ENCODE measurements at places on chromosomes 7 and 10. TPM values are rescaled to one million over a fixed set of nuclear protein-coding genes. Genes with fewer than 3 reads are reported as not detected.
A peak's percentile ranks its signal among the peaks of the same experiment; 100 is the strongest.

- peaks cover 82% of the 10 kb centered on the region for H3K4me1 ChIP-seq
- H3K27me3 ChIP-seq, result no peaks in the 10 kb centered on the region
- H3K27ac ChIP-seq, result peak overlapping the region; percentile 86
- peak; percentile 43 for DNase-seq
- peak overlapping the region; percentile 58 for H3K4me3 ChIP-seq
These were observed 15.9 kb downstream of the ITPRIP start for GRCh38 chr10:104322416-104322782.

DNA sequence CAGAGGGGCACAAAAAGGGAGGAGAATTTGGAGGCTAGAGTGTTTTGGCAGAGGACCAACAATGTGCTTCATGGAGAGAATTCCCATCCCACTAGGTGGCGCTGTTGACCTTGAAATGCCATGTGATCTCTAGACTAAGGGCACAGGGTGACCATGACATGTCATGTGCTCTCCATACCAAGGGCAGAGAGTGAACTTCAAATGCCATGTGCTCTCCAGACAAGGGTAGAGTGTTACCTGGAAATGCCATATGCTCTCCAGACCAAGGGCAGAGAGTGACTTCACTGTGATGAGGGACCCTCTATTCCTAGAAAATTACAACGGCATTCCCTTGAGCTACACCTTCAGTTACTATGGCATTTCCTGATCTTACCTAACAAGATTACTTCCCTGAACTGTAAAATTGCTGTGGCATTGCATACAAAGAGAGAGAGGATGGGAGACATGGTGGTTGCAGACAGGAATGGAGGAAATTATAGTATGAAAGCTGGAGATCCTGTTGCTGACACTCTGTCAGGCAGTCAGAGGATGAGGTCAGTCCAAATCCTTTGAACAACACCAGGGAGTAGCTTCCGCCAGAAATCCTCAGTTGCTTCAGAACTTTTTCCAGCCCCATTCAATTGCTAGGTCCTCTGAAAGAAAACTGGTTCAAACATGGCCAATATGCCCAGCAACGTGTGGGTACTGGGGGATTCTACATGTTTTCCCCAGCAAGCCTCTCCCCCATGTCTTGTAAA, 60.9 kb upstream of the ACSM6 start:
- no peak overlapping the region for H3K27ac ChIP-seq
- H3K4me3 ChIP-seq, result no peak overlapping the region
- no peaks in the 10 kb centered on the region for H3K36me3 ChIP-seq
- DNase-seq, result peak; percentile 70

SPDYE5 gene
- not detected for total RNA-seq

MRPS24 gene
- total RNA-seq, result 152 TPM

DNA sequence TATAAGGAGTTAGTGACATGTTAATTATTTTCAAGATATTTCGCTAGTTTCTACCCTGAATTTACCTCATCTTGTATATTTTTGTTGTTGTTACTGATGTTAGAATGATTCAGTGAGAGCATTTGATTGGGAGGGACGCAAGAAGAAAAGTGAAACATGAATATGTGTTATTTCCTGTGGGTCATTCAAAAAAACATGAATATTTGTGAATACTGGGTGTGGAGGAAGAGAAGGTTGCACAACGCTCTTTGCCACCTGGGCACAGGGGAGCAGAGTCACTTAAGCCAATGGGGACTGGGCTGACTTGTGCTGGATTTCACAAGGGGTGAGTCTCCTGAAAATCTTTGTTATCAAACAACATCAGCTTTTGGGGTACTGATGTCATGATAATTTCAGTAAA, 39.5 kb downstream of the AGK start:
- no peak overlapping the region for H3K4me3 ChIP-seq
- peaks cover 62% of the 10 kb centered on the region for H3K36me3 ChIP-seq
- no peak overlapping the region for H3K27ac ChIP-seq

NOS3 gene
- total RNA-seq, result 5.8 TPM

Measured in activated naive CD8-positive, alpha-beta T cell treated with anti-CD3 and anti-CD28 coated beads for 36 hours (primary cell).